Right lung (tissue), 10 donors: ENCODE measurements at places on chromosomes 11 and 22. TPM values are rescaled to one million over a fixed set of nuclear protein-coding genes. Genes with fewer than 3 reads are reported as not detected.

LRRC56 gene
- 2.6 TPM for polyA plus RNA-seq

SHANK3 gene
- polyA plus RNA-seq, result 15.7 TPM

REXO2 gene
- polyA plus RNA-seq, result 85.0 TPM

SLC22A8 gene
- polyA plus RNA-seq, result not detected

OR56A1 gene
- polyA plus RNA-seq, result not detected

APLNR gene
- 152 TPM for polyA plus RNA-seq

OR5P2 gene
- not detected for polyA plus RNA-seq

TIGD3 gene
- polyA plus RNA-seq, result 0.15 TPM

SMIM38 gene
- polyA plus RNA-seq, result 0.75 TPM

KDM4E gene
- 0.36 TPM for polyA plus RNA-seq

C11orf97 gene
- polyA plus RNA-seq, result 3.5 TPM

SHISAL1 gene
- polyA plus RNA-seq, result 0.83 TPM

OR10A6 gene
- 0.09 TPM for polyA plus RNA-seq

APOBEC3A gene
- polyA plus RNA-seq, result 0.19 TPM

ANO3 gene
- polyA plus RNA-seq, result 0.59 TPM

OR2AG1 gene
- polyA plus RNA-seq, result 0.05 TPM

KIAA1671 gene
- 20.9 TPM for polyA plus RNA-seq

EWSR1 gene
- 369 TPM for polyA plus RNA-seq

OR51M1 gene
- 0.09 TPM for polyA plus RNA-seq

CELSR1 gene
- 22.8 TPM for polyA plus RNA-seq

TSPAN18 gene
- 48.9 TPM for polyA plus RNA-seq

TCN2 gene
- polyA plus RNA-seq, result 28.1 TPM

RASGRP2 gene
- polyA plus RNA-seq, result 10.6 TPM

POU2AF1 gene
- 0.33 TPM for polyA plus RNA-seq

TBRG1 gene
- polyA plus RNA-seq, result 38.9 TPM

DNAJB7 gene
- 1.2 TPM for polyA plus RNA-seq

MUC6 gene
- polyA plus RNA-seq, result 0.54 TPM

LINC01488 gene
- 0.08 TPM for polyA plus RNA-seq

MPEG1 gene
- polyA plus RNA-seq, result 14.7 TPM

FIBIN gene
- polyA plus RNA-seq, result 5.8 TPM

DERL3 gene
- polyA plus RNA-seq, result 5.3 TPM

ENTHD1 gene
- polyA plus RNA-seq, result not detected

GCAT gene
- 12.6 TPM for polyA plus RNA-seq

TSSK2 gene
- not detected for polyA plus RNA-seq

NCF4 gene
- 2.7 TPM for polyA plus RNA-seq
